ENCODE measurements at places on chromosomes 5 and 9.

GRCh38 chr5:138448481-138449398 lies 9.9 kb downstream of the REEP2 start:
- DNase-seq: peak; percentile 39

DNA sequence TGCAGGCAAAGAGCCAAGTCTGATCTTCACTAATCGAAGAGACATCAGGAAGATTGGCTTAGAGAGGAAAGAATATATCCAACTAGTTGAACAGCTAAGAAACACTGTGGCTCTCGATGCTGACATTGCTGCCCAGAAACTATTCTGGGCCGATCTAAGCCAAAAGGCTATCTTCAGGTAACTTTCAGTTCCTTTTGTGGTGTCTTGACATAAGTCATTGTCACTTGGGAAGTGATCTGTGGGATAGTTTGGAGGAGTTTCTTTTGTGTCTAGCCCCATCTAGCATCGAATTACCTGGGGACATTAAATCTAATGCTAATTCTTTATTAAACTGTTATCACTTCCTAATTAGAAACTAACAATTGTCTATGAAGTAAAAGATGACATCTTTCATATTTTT lies 24.0 kb downstream of the VLDLR start:
- DNase-seq: no peak

- no peak for DNase-seq
These were observed 535 bp downstream of the UNC5A start for GRCh38 chr5:176810687-176811501.

DNA sequence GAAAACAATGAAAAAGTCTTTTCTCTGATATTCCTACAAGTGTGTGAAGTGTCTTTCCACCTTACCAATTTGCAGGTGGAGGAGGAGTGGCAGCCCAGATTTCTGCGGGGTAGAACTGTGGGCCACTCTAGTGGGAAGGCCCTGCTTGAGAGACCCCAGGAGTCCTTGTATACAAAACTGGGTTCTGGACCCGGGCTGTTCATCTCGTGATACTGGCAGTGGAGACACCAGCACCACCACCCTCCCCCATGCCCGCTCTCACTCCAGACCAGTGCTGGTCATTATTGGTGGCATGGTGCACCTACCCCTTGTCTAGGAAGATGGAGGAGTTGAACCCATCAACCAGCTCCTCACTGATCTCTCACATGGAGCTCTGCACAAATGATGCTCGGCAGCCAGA lies 16.2 kb upstream of the TDRD7 start:
- no peak for DNase-seq

DNA sequence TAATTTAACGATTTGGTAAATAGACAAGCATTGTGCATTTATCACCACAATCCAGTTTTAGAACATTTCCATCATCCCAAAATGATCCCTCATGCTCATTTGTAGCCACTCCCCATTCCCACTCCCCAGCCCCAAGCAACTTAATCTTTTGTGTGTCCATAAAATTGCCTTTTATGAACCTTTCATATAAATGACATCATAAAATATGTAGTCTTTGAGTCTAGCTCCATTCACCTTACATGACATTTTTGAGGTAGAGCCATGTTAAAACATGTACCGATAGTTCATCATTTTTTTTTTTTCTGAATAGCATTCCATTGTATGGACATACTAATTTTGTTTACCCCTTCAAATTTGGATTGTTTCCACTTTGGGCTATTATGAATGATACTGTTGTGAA lies 70.5 kb downstream of the C9orf85 start:
- DNase-seq: no peak

DNA sequence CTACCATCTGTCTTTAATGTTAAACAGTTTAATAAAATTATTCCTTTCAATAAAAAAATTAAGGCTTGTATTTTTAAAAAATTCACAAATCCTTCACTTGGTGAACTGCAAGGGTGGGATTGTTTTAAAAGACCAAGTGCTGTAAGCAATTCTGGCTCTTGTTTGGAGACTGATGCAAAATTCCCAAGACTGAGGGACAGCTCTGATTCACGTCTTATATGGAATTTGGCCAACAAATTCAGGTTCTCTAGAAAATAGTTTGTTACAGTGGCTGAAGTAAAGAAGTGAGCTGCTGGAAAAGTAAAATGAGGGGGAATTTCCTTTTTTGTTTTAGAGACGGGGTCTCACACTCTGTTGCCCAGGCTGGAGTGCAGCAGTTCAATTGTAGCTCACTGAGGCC lies 58.3 kb downstream of the PRELID2 start:
- no peak for DNase-seq

DNA sequence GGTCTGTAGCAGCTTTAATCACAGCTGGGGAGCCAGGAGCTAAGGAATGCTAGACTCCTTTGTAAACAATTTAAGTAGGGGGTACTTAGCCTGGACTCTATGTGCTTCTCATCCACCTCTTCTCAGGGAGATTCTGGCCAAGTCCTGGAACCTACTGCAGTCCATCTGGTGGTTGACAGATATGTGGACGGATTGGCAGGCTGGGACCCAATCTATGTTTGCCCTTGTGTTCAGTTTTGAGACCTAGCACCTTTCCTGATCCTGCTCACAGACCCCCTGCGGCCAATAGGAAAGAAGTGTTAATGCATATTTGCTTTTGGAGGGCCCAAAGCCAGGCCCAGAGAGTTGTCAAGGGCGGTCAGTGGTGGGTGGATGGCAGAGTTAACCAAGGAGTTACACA lies 6.4 kb downstream of the SLC22A5 start:
- no peak for DNase-seq

GRCh38 chr5:83538786-83539462 lies 67.4 kb downstream of the VCAN start:
- DNase-seq: no peak

DNA sequence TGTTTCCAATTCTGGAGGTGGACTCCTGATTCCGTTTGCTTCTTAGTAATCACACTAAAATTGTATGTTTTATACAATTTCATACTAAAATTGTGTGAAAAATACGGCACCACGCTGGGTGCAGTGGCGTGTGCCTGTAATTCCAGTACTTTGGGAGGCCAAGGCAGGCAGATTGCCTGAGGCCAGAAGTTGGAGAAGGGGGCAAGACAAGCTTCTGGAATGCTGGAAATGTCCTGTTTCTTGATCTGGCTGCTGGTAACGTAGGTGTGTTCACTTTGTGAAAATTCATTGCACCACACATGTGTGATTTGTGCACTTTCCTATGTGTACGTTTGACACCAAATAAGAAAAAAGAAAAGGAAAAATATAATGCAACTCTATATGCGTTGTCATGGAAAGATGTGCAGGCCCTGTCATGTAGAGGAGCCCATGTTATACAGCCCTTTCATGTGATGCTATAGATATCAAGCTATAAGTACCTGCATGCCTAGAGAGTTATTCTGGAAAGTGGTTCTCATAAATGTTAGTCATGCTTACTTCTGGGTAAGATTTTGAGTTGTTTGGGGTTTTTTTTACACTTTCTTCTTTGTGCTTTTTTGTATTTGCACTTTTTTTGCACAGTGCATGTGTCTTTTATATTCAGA lies 119.9 kb downstream of the TMEM174 start:
- DNase-seq: no peak

DNA sequence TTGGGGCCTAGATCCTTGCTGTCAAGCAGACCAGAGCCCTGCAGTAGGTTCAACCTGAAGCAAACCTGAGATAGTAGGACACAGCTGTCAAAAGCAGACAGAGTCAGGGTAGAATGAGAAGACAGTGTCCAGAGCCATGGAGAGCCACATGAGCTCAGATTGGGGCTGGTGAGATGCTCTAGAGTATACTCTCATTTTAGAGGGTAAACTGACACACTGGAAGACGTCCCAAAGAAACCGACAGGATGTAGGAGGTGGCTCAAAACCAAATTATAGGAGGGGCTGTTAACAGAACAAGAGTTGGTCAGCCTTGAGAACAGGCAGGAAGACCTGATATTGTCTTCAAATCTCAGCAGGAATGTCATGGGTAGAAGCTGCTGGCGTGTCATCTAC lies 11.5 kb downstream of the CCDC69 start:
- no peak for DNase-seq

DNA sequence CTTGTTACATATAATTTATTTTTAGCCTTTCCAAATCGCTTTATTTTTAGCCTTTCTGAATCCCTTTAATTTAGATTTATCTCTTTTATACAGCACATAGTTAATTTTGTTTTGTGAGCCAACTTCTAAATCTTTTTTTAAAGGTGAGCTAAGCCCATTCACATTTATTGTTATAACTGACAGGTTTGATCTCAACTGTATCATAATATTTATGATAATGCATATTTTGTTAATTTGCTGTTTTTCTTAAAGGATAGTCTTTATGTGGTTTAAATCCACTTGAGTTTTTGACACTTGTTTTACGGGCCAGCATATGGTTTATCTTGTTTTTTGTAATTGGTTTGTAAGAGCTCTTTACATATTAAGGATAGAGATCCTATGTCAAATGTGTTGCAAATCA lies 177.8 kb upstream of the SMIM23 start:
- no peak for DNase-seq

- no peak for DNase-seq
These were observed 385.5 kb upstream of the MEF2C start for GRCh38 chr5:89268460-89268859.

DNA sequence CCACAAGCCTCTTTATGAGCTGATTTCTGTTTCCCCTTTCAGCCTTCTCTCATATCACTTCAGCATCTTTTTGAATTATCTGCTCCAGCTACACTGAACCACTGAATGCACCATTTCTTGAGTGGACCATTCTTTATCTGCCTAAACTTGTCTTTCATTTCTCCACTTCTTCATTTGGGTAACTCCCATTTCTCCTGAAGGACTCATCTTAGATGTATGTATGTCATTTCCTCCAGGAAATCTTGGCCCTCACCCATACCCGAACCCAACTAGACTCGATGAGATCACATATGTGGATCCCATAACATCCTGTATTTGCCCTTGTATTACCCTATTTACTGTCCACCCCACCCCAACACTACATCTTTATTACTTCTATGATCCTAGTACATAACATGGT lies 249.8 kb downstream of the KIF4B start:
- DNase-seq: no peak

DNA sequence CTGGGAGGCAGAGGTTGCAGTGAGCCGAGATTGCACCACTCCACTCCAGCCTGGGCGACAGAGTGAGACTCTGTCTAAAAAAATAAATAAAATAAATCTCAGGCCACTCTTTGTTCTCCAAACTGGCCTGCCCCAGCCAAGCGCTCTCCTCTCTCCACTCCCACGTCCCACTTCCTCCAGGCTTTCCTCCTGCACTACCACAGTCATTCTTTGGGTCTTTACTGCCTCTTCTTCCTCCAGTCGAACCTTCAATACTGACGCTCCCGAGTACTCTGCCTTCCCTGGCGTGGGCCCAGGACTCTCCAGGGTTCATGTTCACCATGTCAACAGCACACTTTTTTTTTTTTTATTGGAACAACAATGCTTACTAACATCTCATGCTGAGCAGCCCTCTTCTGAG lies 23.9 kb downstream of the RNF130 start:
- DNase-seq: peak; percentile 76

GRCh38 chr9:37468620-37469019 lies 3.4 kb upstream of the ZBTB5 start:
- DNase-seq: no peak

GRCh38 chr5:88948746-88949600 lies 66.0 kb upstream of the MEF2C start:
- DNase-seq: no peak

- DNase-seq: no peak
These were observed 86.9 kb upstream of the ERCC6L2 start for GRCh38 chr9:95788521-95788991.

DNA sequence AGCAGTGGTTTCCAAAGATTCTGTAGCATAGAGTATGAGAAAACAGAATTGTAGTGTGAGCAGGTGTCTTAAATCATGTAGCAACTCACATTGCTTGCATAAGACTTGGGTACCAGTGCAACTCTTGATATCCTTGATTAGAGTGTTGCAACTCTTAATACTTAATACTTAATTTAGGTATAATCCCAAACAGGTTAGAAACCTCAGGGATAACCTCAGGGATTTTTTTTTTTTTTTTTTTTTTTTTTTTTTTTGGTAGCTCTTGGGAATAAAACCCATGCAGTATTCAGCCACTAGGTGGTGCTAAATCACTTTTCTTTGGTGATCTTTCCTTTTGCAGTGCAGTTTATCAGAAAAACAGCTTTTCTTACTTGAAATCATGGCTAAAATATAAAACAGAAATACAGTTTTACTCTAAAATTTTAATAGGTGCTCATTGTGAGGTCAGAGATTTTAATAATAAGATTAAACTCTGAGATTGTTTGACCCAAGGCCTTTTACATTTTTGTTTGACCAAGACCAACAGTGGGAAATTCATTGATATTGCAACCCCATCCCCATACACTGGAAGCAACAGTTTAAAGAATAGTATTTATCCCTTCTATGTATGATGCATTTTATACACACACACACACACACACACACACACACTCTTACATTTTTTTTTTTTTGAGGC lies 55.3 kb downstream of the ERAP1 start:
- DNase-seq: no peak

GRCh38 chr9:110443146-110443865 lies 105.6 kb upstream of the TXNDC8 start:
- DNase-seq: no peak

GRCh38 chr5:90503596-90503995 lies 25.8 kb downstream of the LYSMD3 start:
- no peak for DNase-seq

DNA sequence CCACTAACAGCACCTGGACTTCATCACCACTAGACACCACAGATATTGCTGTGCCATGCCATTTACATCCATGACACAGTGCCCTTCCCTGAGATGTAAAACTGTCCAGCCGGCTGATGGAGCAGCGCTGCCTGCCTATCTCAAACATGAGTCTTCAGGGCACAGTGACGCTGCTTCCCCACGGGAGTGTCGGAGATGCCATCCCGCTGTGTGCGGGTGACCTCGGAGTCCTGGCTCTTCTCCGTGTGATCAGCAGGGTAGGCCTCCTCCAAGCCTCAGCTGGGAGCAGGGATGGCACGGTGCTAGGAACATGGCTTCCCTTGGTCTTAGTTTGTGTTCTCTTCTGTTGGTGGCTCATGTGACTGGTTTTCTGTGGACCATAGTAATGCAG lies 130.3 kb upstream of the FAM120A start:
- DNase-seq: peak; percentile 33

DNA sequence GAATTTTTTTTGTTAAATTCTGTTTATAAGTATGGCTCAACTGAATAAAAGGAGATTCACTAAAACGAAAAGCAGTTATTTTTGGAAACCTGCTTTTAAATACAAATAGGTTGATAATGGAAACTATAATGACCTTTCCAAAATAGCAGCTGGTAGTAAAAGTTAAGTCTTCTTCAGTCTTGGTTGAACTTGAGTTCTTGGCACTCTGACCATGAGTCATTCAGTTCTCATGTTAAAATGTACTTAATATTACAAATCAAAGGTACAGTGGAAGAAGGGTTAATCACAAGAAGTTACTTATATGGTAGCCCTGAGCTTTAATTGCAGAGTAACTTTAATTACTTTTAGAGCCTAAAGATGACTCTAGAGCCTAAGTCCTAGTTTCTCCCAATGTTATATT lies 62.1 kb downstream of the KLF9 start:
- no peak for DNase-seq

GRCh38 chr5:119353686-119354366 lies 2.0 kb upstream of the TNFAIP8 start:
- DNase-seq: no peak

All from tibial artery (tissue), 4 donors.